Naive thymus-derived CD4-positive, alpha-beta T cell (primary cell): ENCODE measurements at places on chromosomes 5 and 9.

DNA sequence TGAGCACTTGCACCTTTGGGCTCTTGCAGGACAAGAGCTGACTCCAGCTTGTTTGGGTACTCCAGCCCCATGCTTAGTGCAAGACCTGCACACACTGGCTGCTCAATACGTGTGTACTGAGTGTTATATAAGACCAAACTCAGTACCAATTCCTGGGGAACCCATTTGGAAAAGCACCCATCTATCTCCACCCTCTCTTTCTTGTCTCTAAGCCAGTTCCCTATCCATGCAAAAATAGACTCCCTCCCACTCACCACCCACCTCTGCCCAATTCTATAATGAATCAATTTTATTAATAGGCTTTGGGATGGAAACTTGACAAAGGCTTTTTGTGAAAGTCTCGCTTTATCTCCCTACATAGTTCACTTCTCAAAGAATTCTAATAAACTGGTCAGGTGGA, 60.9 kb upstream of the CPLX2 start:
- DNase-seq = no peak

GRCh38 chr9:131657037-131657377, 82.9 kb downstream of the RAPGEF1 start:
- no peak for DNase-seq

DNA sequence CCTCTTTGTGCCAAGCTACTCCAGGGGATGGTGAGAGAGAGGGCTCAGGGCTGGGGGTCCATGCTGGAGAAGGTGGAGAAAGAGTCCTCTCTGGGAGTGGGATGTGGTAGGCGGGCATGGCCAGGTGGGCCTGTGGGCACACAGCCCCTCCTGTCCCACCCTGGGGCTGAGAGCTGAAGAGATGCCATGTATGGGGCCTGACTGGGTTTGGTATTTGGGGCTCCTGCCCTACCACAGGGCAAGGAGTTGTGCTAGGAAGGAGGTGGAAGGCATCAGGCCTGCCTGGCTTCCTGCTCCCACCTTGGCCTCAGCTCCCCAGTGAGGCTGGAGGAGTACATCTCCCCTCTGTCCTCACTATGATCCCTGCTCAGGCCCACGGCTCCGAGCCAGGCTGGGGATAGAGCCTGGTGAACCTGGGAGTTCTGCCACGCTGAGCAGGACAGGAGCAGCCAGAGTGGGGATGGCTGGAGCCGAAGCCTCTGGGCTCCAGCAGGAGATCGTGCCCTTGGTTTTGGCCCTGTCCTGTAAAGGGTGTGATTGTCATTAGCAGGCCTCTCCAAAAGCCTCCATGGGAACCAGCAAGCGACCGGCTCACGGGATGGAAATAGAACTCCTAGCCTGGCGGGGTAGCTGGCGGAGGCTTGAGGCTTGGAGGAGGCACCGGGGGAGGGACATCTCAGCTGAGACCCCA, 75.5 kb downstream of the CACNA1B start:
- no peak for DNase-seq

- no peak for DNase-seq
Observed at GRCh38 chr9:74379718-74380117, 117.4 kb upstream of the RORB start.

GRCh38 chr9:4108754-4109465, 191.0 kb downstream of the GLIS3 start:
- no peak for DNase-seq
